ENCODE measurements at places on chromosomes 2 and 18. TPM values are rescaled to one million over a fixed set of nuclear protein-coding genes. Genes with fewer than 3 reads are reported as not detected.
A peak's percentile ranks its signal among the peaks of the same experiment; 100 is the strongest.

DNA sequence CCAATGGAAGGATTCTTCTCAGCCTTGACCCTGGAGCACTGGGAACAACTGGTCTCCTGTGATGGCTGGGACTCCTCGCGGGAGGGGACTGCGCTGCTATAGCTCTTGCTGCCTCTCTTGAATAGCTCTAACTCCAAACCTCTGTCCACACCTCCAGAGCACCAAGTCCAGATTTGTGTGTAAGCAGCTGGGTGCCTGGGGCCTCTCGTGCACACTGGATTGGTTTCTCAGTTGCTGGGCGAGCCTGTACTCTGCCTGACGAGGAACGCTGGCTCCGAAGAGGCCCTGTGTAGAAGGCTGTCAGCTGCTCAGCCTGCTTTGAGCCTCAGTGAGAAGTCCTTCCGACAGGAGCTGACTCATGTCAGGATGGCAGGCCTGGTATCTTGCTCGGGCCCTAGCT is 28.8 kb downstream of the LIPG start:
- H3K27ac ChIP-seq: no peak overlapping the region
- H3K4me1 ChIP-seq: no peaks in the 10 kb centered on the region
- no peak for DNase-seq
- H3K4me3 ChIP-seq: no peak overlapping the region
- peaks cover 12% of the 10 kb centered on the region for H3K27me3 ChIP-seq

DNA sequence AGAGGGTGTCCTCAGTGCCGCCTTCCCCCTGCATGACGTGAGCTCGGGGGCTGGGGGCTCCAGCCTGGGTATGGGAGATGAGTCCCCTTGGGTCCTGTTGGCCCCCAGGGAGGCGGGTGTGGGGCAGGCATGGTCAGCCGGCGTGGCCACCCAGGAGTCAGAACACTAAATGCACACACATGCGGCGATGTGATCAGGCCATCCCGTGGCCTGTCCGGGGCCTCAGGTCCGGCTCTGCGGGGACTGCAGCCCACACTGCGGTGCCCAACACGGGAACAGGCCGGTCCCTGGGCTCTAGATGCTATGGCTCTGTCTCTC is 13.8 kb downstream of the ANO7 start:
- no peaks in the 10 kb centered on the region for H3K27me3 ChIP-seq
- no peak overlapping the region for H3K27ac ChIP-seq
- no peak for DNase-seq
- H3K4me3 ChIP-seq: no peak overlapping the region

DNA sequence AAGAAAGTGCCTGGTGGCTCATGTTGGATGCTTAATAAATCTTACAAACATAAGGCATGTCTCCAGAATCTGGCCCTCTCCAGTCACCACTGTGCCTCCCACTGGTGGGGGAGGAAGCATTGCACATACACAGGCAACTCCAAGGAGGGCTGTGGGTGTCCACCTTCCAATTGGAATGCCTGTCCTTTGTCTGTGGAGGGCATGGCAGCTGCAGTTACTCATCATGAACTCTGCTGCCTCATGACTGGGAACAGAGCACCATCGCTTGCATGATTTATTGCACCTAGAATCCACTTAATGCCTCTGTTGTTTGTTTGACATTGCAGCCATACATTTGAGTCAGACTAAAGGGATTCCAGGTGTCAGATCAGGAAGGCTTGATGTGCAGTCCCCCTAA is 278.9 kb downstream of the PRKCE start:
- H3K4me3 ChIP-seq: no peak overlapping the region
- H3K27me3 ChIP-seq: no peaks in the 10 kb centered on the region
- no peaks in the 10 kb centered on the region for H3K4me1 ChIP-seq
- H3K36me3 ChIP-seq: peaks cover 2% of the 10 kb centered on the region
- no peak overlapping the region for H3K27ac ChIP-seq

DNA sequence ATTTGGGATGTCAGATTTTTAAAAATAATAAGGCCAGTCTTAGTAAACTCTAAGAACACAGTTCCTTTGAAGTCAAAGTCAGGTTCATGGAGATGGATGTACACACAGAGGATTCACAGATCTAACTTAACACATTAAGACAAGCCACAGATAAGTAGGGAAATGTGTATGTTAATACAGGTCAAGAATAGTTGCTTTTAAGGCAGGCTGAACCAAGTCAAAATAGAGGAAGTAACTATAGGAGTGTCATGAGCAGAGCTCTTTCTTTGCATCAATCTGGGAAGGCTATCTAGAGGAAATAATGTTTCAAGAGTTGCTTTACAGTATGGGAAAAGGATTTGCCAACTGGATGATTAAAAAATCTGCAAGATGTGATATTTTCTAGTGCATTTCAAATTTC is 128.0 kb upstream of the FBXO11 start:
- no peaks in the 10 kb centered on the region for H3K4me1 ChIP-seq
- no peak for DNase-seq
- peaks cover 3% of the 10 kb centered on the region for H3K27me3 ChIP-seq
- H3K36me3 ChIP-seq: peaks cover 2% of the 10 kb centered on the region
- H3K27ac ChIP-seq: no peak overlapping the region

- no peaks in the 10 kb centered on the region for H3K27me3 ChIP-seq
- H3K27ac ChIP-seq: peak overlapping the region; percentile 91
- peaks cover 6% of the 10 kb centered on the region for H3K36me3 ChIP-seq
- H3K4me3 ChIP-seq: peak overlapping the region; percentile 94
- peak; percentile 84 for DNase-seq
- peaks cover 39% of the 10 kb centered on the region for H3K4me1 ChIP-seq
Measured at GRCh38 chr2:157875641-157876065, 477 bp downstream of the ACVR1 start.

- no peaks in the 10 kb centered on the region for H3K27me3 ChIP-seq
- no peaks in the 10 kb centered on the region for H3K36me3 ChIP-seq
Measured at GRCh38 chr2:78707776-78708386, 317.6 kb upstream of the REG3G start.

GRCh38 chr18:48924630-48925490 is 25.9 kb downstream of the SMAD7 start:
- peaks cover 34% of the 10 kb centered on the region for H3K36me3 ChIP-seq
- H3K4me1 ChIP-seq: peaks cover 73% of the 10 kb centered on the region
- peak overlapping the region; percentile 90 for H3K27ac ChIP-seq
- H3K27me3 ChIP-seq: no peaks in the 10 kb centered on the region

DNA sequence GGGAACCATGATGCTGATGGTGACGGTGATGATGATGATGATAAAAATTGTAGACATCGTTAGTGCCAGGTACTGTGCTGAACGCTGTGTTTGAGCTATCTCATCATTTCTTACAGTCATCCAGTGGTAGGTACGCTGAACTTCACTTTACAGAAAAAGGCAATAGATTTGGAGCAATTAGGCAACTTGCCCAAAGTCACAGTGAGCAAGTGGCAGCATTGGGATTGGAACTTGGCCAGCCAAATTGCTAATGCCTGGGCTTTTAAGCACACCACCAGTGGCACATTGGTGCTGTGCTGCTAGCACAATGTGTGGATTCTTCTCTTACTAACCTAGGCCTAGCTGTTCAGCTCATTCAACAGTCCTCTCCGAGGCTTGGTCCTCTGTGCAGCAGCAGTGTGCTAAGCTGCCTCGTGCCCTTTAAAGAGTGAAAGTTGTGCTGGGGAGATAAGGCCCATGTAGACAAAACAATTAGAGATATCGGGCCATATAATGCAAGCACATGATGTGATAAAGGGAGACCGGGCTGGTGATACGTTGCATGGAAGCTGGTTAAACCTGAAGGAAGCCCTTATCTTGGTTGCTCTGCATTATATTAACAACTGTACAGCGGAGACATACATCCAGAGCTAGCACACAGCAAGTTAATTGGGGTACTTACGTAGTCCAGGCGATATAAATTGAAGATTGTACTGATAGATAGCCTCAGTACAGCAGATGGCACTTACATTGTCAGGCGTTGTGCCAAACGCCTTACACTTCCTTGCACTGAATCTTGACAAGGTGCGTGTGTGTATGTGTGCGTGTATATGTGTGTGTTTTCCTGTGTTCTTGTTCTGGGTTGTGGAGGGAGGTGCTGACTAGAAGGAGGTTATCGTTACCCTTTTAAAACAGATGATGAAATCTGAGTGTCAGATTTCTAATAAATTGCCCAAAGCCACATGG is 28.4 kb downstream of the HK2 start:
- H3K36me3 ChIP-seq: peaks cover 12% of the 10 kb centered on the region
- no peaks in the 10 kb centered on the region for H3K27me3 ChIP-seq
- no peak overlapping the region for H3K27ac ChIP-seq
- no peak overlapping the region for H3K4me3 ChIP-seq

GRCh38 chr18:66136039-66136438 is 385.2 kb downstream of the CDH7 start:
- DNase-seq: no peak
- H3K36me3 ChIP-seq: no peaks in the 10 kb centered on the region
- no peak overlapping the region for H3K4me3 ChIP-seq
- no peaks in the 10 kb centered on the region for H3K4me1 ChIP-seq

- H3K27ac ChIP-seq: no peak overlapping the region
- no peaks in the 10 kb centered on the region for H3K27me3 ChIP-seq
- no peaks in the 10 kb centered on the region for H3K4me1 ChIP-seq
- H3K36me3 ChIP-seq: no peaks in the 10 kb centered on the region
Measured at GRCh38 chr18:60585670-60586069, 213.1 kb upstream of the MC4R start.

GRCh38 chr2:112150447-112150846 is 12.3 kb downstream of the FBLN7 start:
- peaks cover 14% of the 10 kb centered on the region for H3K27me3 ChIP-seq
- H3K27ac ChIP-seq: no peak overlapping the region
- no peaks in the 10 kb centered on the region for H3K36me3 ChIP-seq
- no peak overlapping the region for H3K4me3 ChIP-seq

- H3K36me3 ChIP-seq: no peaks in the 10 kb centered on the region
- H3K27ac ChIP-seq: no peak overlapping the region
- no peak for DNase-seq
- no peak overlapping the region for H3K4me3 ChIP-seq
- no peaks in the 10 kb centered on the region for H3K4me1 ChIP-seq
Measured at GRCh38 chr2:172856606-172857005, 121.0 kb downstream of the RAPGEF4 start.

DNA sequence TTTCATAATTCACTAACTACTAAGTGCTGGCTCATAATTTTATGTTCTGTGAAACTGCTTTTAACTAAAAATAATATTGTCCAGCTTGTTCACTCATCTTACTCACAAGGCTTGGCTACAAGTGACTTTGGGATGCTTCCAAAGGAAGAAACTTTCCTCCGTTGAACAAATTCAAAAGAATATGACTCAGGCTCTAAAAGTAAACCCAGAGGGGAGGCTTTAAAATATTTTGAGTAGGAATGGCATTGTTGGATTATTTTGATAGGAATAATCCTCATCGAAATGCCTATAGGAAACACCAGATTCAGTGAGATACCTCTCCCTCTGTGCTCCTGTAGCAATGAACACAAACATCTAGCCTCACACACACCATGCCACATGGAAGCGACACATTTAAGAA is 25.2 kb upstream of the TLK1 start:
- H3K4me3 ChIP-seq: no peak overlapping the region
- no peak for DNase-seq
- H3K27me3 ChIP-seq: peaks cover 11% of the 10 kb centered on the region
- no peak overlapping the region for H3K27ac ChIP-seq
- peaks cover 3% of the 10 kb centered on the region for H3K4me1 ChIP-seq
- no peaks in the 10 kb centered on the region for H3K36me3 ChIP-seq

DNA sequence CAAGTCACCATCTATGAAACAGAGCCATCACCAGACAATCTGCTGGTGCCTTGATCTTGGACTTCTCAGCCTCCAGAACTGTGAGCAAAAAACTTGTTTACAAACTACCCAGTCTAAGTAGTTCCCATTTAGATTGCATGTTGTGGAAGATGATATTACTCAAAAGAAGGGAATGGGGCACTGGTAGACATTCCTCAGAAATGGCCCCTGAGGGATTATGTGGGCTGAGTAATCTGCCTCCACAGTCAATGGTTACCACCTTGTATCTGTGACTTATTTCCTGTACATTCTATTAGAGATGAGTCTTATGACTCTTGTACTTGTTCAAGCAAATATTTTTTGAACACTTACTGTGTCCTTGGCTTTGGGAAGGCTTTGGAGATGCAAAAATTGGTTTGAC is 160.4 kb downstream of the NUP35 start:
- no peak for DNase-seq
- H3K4me3 ChIP-seq: no peak overlapping the region
- no peaks in the 10 kb centered on the region for H3K27me3 ChIP-seq
- H3K27ac ChIP-seq: no peak overlapping the region
- H3K36me3 ChIP-seq: no peaks in the 10 kb centered on the region

DNA sequence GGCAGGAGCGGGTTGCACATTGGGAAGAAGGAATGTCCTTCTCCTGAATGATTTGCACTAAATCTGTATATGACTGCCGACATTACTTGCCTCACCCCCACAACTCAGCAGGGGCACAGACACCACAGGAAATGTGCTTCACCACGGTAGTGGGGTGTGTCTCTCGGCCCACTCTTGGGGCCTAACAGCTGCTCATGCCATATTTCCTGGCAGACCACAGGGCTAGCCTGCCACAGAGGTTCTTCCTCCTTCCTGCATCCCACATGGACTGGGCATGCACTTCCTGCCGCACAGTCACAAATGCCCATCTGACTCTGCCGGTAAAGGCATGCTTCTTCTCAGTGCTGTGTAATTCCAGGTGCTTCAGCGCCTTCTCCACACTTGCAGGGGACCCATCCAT is 10.3 kb upstream of the PAPOLG start:
- peak overlapping the region; percentile 60 for H3K4me3 ChIP-seq
- peak; percentile 46 for DNase-seq
- H3K36me3 ChIP-seq: no peaks in the 10 kb centered on the region
- H3K27ac ChIP-seq: peak overlapping the region; percentile 77
- peaks cover 18% of the 10 kb centered on the region for H3K4me1 ChIP-seq
- peaks cover 14% of the 10 kb centered on the region for H3K27me3 ChIP-seq

- no peaks in the 10 kb centered on the region for H3K36me3 ChIP-seq
- no peak overlapping the region for H3K4me3 ChIP-seq
- no peaks in the 10 kb centered on the region for H3K4me1 ChIP-seq
- H3K27me3 ChIP-seq: peaks cover 25% of the 10 kb centered on the region
Measured at GRCh38 chr2:158960193-158960592, 8.2 kb upstream of the TANC1 start.

- no peak overlapping the region for H3K27ac ChIP-seq
- no peak overlapping the region for H3K4me3 ChIP-seq
- no peaks in the 10 kb centered on the region for H3K36me3 ChIP-seq
- no peaks in the 10 kb centered on the region for H3K27me3 ChIP-seq
- no peak for DNase-seq
Measured at GRCh38 chr18:10245846-10246175, 208.6 kb upstream of the APCDD1 start.

DNA sequence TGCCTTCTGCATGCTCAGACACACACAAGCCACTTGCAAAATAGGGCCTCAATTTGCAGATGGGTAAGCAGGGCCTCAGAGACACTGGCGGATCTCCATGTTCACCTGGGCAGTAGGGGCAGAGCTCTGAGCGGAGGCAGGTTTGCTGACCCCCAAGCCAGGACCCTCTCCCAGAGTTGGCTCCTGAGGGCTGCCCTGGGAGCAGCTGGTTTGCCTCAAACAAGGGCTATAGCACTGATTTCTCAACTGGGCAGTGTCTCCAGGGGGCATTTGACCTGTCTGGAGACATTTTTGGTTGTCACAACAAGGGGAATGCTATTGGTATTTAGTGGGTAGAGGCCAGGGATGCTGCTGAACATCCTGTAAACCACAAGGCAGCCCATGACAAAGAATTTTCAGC is 11.6 kb downstream of the GLI2 start:
- DNase-seq: no peak
- peaks cover 26% of the 10 kb centered on the region for H3K27me3 ChIP-seq
- no peaks in the 10 kb centered on the region for H3K36me3 ChIP-seq
- no peak overlapping the region for H3K4me3 ChIP-seq

Gene RETREG2
- total RNA-seq: 129 TPM

Gene SIX3
- not detected for total RNA-seq

Gene CHST10
- total RNA-seq: 6.4 TPM

Gene UNC80
- total RNA-seq: not detected

Gene LHCGR
- not detected for total RNA-seq

Gene FOXD4L1
- 0.47 TPM for total RNA-seq

Gene EGR4
- not detected for total RNA-seq

Gene CCL20
- not detected for total RNA-seq
